ENCODE measurements at places on chromosomes 6 and 20.

DNA sequence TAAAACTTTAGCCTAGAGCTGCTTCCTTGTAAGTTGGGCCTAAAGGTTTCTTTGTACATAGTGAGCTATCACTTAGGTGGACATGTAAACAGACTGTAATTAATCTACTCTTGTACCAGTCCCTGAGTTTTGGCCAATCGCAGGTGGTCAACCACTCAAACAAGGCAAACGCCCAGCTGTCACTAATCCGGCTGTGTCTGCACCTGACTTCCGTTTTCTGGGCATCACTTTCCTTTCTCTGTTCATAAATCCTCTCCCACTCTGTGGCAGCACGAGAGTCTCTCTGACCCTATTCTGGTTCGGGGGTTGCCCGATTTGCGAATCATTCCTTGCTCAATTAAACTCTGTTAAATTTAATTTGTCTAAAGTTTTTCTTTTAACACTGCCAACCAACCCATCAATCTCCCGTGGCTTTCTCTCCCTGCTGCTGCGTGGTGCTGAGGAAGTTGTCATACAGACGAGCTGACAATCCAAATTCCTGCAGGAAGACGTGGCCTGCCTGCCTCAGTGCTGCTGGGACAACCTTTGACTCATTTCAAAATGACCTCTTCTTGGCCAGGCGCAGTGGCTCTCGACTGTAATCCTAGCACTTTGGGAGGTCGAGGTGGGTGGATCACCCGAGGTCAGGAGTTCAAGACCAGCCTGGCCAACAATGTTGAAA, 206.3 kb downstream of the QKI start:
- DNase-seq, result no peak

DNA sequence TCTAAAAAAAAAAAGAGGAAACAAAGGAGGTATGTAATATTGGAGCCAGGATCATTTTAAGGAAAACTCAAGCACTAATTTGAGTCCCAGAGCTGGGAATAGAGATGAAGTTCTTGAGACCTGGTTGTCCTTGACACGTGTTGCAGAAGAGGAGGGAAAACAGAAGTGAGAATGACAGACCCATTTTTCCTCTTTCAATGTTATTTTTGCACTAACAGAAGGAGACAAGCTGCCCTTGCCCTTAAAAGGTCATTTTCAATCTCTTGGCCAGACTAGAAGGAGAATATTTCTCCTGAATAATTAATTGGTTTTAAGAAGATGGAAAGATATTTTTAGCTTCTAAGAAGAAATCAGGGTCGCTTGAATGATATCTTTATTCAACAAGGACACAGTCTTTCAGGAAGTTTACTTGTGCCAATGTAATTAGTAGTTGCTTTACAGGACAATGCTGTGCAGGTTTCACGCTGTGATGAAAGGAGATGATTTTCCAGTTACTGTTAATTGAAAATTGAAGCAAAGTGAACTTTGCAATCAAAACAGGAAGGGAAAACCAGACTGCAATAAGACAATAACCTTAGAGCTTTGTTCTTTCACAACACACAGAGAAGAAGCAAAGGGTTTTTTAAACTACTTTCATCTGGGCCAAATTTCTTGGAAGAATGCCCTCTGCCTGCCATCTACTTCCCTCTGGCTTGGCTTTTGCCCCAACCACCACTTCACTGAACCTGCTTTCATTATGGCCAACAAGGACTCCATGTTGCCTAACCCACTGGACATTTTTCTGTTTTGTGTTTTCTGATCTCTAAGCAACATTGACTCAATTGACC, 107.8 kb upstream of the SHLD1 start:
- DNase-seq, result no peak

- no peak for DNase-seq
Measured at GRCh38 chr6:52285177-52286068, 881 bp upstream of the MCM3 start.

- no peak for DNase-seq
Measured at GRCh38 chr6:134458857-134459657, 141.1 kb upstream of the SGK1 start.

DNA sequence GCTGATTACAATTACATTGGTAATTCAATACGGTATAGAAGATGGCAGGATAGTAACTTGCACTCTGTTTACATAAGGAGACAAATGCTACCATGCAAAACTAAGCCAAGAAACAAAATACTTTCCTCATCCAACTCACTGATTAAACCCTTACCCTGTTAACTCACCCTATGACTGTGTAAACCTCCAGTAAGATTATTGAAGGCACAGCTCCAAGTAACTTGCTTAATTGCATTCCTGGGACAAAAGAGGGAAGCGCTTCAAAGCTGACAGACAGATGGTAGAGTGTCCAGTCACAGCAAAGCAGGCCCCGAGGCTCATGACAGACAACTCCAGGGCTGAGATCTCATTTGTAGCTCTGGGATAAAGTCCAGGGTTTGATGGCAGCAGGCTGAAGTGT, 6.9 kb upstream of the KIF16B start:
- DNase-seq, result no peak
